CD8-positive, alpha-beta T cell (primary cell): ENCODE measurements at places on chromosomes 16 and 17. TPM values are rescaled to one million over a fixed set of nuclear protein-coding genes. Genes with fewer than 3 reads are reported as not detected.

The PRDM7 gene
- total RNA-seq, result not detected

The CHAD gene
- total RNA-seq, result not detected

The C16orf74 gene
- total RNA-seq, result 2.3 TPM

The NF1 gene
- 18.7 TPM for total RNA-seq

The SLC38A10 gene
- 16.1 TPM for total RNA-seq

The SYCE1L gene
- total RNA-seq, result 11.5 TPM

The EFCAB5 gene
- total RNA-seq, result 1.1 TPM

The CDH1 gene
- total RNA-seq, result 0.49 TPM

The BRD7 gene
- 113 TPM for total RNA-seq

The CKLF gene
- total RNA-seq, result 7.9 TPM

The CETP gene
- not detected for total RNA-seq

The ADGRG1 gene
- 4.4 TPM for total RNA-seq

The SLFN14 gene
- not detected for total RNA-seq

The CCL5 gene
- 442 TPM for total RNA-seq

GRCh38 chr17:49597928-49598655 is 22.4 kb downstream of the NXPH3 start:
- no peak for DNase-seq

- no peak for DNase-seq
These were observed 90.4 kb downstream of the RBFOX3 start for GRCh38 chr17:79520167-79521165.

- DNase-seq, result no peak
These were observed 220.6 kb downstream of the NTN1 start for GRCh38 chr17:9241774-9242496.

GRCh38 chr16:30051518-30051917 is 14.0 kb upstream of the ALDOA start:
- no peak for DNase-seq

DNA sequence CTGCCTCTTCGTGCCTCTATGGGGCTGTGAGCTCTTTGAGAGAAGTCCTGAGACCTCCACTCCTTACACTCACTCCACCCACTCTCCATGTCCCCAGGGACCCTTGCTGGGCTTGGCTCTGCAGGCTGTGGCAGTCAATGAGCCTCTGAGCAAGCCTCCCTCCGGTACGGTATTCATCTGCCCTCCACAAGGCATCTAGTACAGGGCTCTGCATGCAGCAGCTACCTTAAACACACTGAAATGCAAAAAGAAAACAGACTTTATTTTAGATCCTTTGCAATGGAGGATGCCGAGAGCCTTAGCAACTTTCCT is 38.9 kb upstream of the SMPD3 start:
- no peak for DNase-seq

- no peak for DNase-seq
These were observed 35.2 kb downstream of the ANKRD11 start for GRCh38 chr16:89455178-89455577.

GRCh38 chr17:10603931-10604330 is 53.2 kb downstream of the MYH3 start:
- DNase-seq, result no peak

DNA sequence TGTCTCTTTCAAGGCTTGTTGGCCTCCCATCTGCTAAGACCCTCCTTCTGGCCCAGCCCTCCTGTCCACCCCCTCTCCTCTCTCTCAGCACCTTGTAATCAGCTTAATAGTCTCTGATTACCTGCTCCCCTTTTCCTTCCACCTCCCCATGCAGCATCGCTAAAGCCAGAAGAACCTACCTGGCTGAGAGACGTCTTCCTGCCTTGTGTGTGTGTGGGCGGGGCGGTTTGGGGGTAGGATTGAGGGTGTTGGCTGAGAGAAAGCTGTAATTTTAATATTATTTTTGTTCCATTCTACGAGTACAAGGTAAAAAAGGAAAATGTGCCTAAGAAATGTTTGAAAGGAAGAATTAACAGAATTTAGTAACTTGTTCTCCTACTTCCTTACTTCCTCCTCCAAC is 3.4 kb downstream of the DNAH9 start:
- DNase-seq, result no peak

GRCh38 chr16:54121539-54122295 is 164.9 kb downstream of the IRX3 start:
- no peak for DNase-seq

GRCh38 chr16:1942047-1942809 is 771 bp downstream of the MSRB1 start:
- no peak for DNase-seq

DNA sequence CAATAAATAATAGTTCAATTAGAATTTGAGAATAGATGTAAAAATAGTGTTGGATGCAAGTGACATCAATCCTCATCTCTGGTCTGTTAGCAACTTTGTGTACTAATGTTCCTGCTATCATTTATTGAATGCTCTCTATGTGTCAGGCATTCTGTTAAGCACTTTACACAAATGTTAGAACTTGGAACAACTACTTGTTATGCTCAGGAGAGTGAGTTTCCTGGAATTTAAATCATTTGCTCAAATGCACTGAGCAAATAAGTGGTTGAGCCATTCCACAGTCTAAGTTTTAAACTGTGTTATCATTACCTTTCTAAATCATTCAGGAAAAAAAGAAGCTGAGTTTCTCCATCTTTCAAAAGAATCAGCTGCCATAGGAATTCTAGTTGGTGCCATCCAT is 1327.3 kb upstream of the GOT2 start:
- DNase-seq, result no peak

GRCh38 chr17:7838090-7839075 is 4.4 kb downstream of the KDM6B start:
- DNase-seq, result peak; percentile 43

GRCh38 chr17:12567077-12568053 is 98.3 kb upstream of the MYOCD start:
- no peak for DNase-seq

GRCh38 chr17:79835953-79836509 is 3.2 kb downstream of the CBX4 start:
- no peak for DNase-seq

GRCh38 chr16:74623214-74623838 is 16.4 kb upstream of the GLG1 start:
- no peak for DNase-seq

GRCh38 chr17:10052106-10052813 is 146.1 kb downstream of the GAS7 start:
- DNase-seq, result no peak

GRCh38 chr17:73476890-73477350 is 165.1 kb upstream of the CDC42EP4 start:
- no peak for DNase-seq

GRCh38 chr17:2398655-2399571 is 1.9 kb downstream of the MNT start:
- peak; percentile 69 for DNase-seq

- DNase-seq, result no peak
These were observed 148.7 kb upstream of the NOL11 start for GRCh38 chr17:67569015-67569451.

DNA sequence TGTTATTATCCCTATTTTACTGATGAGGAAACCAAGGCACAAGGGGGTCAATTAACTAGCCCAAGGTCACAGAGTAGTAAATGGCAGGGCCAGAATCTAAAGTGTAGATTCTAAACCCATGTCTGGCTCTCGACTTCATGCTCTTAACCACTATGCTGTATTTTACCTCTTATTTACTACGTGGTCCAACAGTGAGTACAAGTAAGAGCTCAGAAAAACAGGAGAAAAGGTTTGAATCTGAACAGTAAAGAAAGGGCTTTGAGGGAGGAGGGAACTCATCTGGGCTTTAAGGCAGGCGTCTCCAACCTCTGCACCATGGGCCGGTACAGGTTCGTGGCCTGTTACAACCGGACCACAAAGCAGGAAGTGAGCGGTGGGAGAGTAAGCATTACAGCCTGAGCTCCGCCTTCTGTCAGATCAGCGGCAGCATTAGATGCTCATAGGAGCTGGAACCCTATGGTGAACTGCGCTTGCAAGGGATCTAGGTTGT is 62.9 kb downstream of the SMURF2 start:
- peak; percentile 62 for DNase-seq

DNA sequence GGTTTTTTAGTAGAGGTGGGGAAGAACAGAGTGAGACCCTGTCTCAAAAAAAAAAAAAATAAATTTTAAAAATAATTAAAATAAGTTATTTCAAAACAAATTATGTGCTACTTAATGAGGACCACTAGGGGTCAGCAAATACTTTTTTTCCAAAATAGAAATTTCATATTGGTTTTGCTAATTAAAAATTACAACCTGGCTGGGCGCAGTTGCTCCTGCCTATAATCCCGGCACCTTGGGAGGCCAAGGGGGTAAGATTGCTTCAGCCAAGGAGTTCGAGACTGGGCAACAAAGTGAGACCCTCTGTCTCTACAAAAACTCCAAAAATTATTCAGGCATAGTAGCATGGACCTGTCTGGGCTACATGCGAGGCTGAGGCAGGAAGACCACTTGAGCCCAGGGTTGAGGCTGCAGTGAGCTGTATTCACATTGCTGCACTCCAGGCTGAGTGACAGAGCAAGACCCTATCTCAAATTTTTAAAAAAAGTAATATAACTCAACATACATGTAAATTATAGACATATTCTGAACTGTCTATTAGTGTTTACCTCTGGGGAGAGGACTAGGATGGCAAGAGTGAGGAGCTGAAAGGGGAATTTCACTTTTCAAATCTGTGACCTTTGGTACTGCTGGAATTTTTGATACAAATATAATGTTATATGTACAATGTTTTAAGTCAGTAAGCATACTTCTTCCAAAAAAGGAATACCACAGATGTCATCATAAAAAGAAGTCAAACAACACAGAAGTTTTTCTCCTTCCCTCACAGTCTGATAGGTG is 8.1 kb downstream of the MEIOB start:
- DNase-seq, result no peak

DNA sequence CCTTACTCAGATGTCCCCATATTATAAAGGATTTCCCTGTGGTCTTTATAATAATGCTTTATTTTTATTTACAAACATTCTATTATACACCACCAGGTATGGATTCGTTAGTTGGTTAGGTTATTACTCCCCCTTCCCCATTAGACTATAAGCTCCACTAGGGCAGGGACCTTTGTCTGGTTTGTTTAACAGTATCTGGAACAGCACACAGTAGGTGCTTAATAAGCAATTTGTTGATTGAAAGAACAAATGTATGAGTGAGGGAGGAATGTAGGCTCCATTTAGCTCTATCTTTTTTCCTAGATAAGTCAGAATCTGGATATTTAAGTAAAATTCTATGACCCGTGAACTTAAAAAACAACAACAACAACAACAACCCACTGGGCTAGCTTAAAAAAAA is 2.3 kb upstream of the PRKCB start:
- no peak for DNase-seq
